Right cardiac atrium (tissue), 5 donors: ENCODE measurements at places on chromosomes 4 and X. TPM values are rescaled to one million over a fixed set of nuclear protein-coding genes. Genes with fewer than 3 reads are reported as not detected.

Gene MAGEA4
- not detected for total RNA-seq

Gene SGMS2
- 23.3 TPM for total RNA-seq

Gene KLHL13
- total RNA-seq: 6.5 TPM

Gene SLC4A4
- 34.5 TPM for total RNA-seq

Gene GABRB1
- total RNA-seq: 4.6 TPM

Gene FMR1
- total RNA-seq: 33.8 TPM

Gene PDZD4
- 3.6 TPM for total RNA-seq

Gene REPS2
- 10.4 TPM for total RNA-seq

Gene ARMCX4
- 8.9 TPM for total RNA-seq

Gene MAGEA8
- not detected for total RNA-seq

Gene PHOX2B
- total RNA-seq: not detected

Gene GNL3L
- total RNA-seq: 22.3 TPM

Gene PAGE5
- not detected for total RNA-seq

Gene MAP9
- 8.8 TPM for total RNA-seq

Gene XIAP
- total RNA-seq: 37.7 TPM

Gene BBS12
- 8.5 TPM for total RNA-seq

Gene TMEM154
- total RNA-seq: 0.48 TPM
